Activated CD8-positive, alpha-beta memory T cell treated with anti-CD3 and anti-CD28 coated beads for 1 hour (primary cell): ENCODE measurements at places on chromosomes 16 and 17.

DNA sequence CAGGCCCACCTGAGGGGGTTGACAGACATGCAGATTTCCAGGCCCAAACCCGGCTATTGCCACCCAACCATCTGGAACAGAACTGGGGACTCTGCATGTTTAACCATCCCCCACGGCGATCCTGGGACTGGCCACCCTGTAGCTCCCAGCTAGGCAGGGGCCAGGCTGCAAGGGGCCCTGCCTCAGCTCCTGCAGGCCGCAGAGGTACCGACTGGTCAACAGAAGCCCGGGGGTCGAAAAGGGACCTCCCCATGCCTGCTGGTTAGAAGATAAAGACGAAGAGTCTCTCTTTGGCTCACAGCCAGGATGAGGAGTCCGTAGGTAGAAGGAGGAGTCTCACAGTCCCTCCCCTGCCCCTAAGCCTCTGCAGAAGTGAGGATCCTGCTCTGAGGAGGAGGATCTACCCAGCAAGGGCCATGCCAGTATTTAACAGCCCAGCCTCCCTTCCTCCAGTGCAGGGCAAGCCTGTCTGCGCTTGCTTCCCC is 223.4 kb upstream of the TNRC6C start:
- DNase-seq = no peak

DNA sequence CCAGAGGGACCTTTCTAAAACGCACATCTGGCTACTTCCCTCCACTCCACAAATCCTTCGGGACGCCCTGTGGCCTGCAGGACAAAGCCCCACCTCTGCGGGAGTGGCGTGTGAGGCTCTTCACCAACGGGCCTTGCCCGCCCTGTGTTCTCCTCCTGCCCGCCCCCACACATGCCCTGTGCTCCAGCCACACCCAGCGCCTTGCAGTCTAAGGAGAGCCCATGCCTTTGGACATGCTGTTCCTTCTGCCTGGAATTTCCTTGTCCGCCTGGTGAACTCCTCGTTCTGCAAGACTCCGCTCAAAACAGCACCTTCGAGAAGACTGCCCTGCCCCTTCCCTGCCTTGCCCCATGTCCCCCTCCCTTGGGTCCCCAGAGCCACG is 7.4 kb downstream of the ELOB start:
- no peak for DNase-seq

DNA sequence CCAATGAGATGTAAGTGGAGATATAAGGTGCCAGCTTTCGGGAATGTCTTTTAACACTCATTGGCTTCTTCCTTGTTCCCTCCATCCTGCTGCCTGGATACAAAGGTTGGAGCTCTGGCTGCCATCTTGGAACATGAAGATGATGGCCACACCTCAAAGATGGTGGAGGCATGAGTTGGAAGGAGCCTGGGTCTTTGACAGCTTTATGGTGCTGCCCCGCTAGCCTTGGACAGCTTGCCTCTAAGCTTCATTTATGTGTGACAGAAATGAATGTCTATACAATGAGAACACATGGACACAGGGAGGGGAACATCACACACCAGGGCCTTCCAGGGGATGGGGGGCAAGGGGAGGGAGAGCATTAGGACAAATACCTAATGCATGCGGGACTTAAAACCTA is 13.6 kb downstream of the GP2 start:
- DNase-seq = no peak

GRCh38 chr16:48203974-48204824 is 39.9 kb upstream of the LONP2 start:
- no peak for DNase-seq

- DNase-seq = no peak
Measured at GRCh38 chr17:39125143-39125875, 26.1 kb downstream of the PLXDC1 start.

DNA sequence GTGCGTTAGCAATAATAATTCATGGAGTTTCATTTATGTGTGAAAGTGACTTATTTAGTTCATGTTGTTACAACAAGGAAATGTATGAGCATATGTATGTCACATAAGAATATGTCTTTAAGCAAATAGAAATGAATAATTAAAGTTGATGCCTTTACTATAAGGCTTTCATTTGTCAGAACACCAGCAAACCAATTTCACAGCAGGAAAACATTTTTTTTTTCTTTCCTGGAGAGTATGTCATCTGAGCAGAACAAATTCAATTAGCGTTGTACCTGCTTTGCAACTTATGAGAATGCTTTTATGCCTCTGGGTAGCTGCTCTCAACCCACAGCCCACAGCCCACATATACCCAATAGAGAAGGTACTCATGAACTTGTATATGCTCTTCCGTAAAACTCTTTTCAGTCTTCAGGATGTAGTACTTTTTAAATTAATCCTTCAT is 26.3 kb upstream of the APOH start:
- no peak for DNase-seq

GRCh38 chr17:42657824-42658588 is 1.1 kb upstream of the TUBG2 start:
- no peak for DNase-seq

DNA sequence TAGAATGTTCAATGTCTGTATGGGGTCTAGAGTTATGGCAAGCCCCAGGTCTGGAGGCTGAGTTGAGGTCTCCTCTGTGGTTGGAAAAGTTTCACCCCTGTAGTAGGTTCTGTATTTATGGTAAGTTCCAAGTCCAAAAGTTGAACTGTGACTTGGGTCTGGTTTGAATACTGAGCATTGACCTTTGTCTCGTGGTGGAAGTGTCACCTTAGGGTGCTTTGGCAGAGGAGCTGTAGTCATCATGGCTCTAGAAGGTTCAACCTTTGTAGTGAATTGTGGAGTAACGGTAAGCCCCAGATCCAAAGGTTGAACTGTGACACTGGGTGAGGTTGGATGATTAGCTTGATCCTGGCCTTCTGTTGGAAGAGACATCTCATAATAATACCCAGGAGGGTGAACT is 17.6 kb downstream of the RDM1 start:
- no peak for DNase-seq

DNA sequence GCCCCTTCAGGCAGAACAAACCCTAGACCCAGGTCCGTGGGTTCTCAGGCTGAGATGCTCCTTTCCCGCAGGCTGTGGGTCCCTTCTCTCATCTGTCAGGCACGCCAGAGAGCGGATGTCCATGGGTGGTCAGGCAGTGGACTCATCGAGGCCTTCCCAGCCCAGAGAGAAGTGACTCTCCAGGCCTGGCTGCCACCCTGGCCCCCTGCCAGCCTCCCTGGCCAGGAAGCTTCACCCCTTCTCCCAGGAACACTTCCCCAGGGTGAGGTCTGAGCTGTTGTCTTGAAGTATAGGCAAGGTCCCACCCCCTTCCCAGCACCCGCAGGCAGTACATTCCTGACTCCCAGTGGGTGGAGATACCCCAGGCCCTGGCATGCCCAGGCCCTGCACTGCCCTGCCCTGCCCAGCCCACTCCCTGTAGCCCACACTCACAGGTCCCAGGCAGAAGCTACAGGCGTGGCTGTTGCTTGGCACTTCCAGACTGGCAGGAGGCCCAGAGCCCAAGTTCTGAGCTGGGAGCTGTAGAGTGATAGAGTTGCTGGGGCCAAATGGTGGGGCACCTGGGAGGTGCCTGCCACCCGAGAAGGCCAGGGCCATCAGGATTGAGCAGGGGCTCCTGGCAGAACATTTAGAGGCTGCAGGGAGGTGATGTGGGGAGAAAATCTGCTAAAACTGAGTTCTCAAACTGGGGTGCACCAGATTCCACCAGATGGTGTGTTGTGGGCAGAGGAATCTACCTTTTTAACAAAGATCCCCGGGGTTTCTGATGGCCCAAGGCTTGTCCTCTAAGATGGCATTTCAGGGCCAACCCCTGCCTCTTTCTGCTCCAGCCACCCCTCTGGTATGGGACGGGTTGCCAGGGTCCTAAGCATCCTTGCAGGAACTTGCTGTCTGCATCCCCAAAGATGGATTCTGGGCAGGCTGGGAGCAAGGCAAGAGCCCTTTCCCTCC is 6.7 kb downstream of the ITGA3 start:
- no peak for DNase-seq

DNA sequence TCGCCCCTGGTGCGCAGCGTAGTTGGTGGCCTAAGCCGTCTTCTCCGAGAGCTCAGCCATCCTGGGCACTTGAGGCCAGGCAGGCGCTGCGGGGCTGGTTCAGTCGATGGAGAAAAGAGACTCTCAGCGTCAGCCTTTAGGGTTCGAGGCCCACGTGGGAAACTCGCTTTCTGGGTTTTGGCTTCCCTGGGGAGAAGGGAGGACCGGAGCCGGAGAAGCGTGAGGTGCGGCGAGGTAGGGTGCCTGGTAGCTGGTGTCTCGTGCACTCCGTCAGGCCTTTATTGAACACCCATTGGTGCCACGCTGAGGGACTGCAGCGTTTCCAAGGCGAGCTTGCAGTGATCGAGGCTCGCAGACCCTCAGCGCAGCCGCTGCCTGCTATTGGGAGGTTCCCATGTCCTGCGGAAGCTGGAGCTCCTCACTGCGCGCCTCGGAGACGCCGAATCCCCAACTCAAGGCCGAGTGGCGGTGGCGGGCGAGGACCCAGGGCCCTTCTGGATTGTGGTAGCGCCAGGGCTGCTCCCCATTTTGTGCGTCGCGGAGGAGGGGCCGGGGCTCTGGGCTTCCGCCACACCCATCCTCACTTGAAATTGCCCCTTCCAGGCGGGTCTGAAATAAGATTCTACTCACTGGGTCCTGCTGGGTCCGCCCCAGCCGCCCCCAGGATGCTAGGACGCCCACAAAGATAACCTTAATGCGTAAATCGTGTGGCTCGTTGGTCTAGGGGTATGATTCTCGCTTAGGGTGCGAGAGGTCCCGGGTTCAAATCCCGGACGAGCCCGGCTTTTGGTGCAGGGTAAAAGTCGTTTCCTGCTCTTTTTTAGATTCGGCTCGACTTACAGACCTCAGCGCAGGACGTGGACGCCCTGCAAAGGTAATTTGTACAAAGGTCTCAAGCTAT is 1.2 kb downstream of the OR1F1 start:
- DNase-seq = no peak

DNA sequence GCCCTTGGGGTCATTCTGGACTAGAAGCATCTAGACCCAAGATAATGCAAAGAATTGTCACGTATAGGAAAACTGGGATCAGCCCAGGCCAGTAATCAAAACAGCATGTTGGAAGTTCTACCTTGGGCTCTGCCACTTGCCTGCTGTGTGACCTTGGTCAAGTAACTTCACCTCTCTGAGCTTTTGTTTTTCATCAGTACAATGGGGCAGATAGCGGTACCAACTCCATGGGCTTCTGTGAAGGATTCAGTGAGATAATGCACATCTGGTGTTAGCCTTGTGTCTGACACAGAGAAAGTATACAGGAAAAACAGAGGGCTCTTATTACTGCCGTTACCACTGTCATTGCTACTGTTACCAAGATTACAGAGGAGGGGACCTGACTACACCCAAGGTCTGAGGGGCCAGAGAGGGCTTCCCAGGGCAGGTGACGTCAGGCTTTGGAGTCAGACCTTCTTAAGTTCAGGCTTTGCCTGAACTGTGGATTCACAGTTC is 24.6 kb downstream of the CMIP start:
- DNase-seq = no peak

- peak; percentile 17 for DNase-seq
Measured at GRCh38 chr16:21083729-21084268, 66.8 kb downstream of the DNAH3 start.

- no peak for DNase-seq
Measured at GRCh38 chr17:80361495-80362220, 53.3 kb upstream of the ENDOV start.

- DNase-seq = no peak
Measured at GRCh38 chr16:2204416-2205103, 694 bp upstream of the MLST8 start.

DNA sequence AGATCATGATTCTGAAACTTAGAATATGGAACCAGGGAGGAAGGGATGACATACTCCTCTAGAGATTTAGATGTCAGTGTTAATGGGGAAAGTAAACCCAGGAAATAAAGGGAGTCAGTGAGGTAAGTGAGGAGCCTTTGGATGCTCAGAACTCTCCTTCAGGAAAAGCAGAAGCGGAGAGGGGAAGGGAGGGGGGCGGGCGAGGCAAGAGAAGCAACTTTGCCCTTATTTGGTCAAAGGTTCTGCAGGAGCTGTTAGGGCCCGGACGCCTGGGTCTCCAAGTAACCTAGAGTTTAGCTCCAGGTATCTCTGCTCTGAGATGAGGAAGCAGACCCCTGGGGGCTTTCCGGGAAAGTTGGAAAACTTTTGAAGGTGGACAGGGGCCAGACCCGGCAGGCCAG is 1.3 kb downstream of the PFN1 start:
- no peak for DNase-seq

GRCh38 chr17:1229900-1230501 is 40.2 kb upstream of the BHLHA9 start:
- DNase-seq = no peak

DNA sequence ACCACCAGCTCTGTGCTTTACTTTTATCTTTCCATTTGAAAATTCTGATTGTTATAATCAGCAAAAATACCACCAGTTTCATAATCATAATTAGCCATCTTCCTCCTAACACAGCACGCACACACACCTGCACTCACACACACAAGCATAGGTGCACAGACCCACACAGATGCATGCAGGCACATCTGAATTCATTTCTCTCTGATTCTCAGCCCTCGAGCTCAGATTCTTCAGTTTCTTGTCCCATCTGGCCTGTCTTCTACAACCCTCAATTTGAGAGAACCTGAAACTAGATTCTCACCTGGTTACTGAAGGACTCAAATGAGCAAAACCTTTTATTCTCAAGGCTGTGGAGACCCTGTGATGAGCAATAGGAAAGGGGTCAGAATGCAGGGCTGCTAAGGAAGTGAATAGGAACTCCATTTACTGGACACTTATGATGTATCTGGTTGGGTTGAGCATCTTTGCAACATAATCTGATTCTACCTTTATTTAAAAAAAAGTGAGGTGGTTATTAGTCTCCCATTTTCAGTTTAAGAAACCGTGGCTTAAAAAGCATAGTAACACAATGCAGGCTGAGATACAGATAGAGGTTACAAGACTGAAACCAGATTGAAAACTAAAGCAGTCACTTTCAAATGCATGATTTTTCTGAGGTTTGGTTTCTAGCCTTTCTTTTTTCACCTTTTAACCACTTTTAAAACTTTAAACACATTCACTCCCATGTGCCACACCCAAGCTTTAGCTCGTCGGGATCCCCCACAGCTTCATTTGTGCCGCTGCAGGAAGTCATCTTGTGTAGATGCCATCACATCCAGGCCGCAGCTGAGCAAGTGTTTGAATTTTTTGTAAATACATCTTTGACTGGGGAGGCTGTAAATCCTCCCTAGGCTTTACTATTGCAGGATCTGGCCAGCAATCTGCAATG is 9.4 kb downstream of the KRT33A start:
- DNase-seq = no peak

- DNase-seq = no peak
Measured at GRCh38 chr17:57745242-57745641, at the start of gene CCDC182. Gene CCDC182, minus strand, starts transcription at chr17:57745299. Its CDS starts 27 bp downstream, at chr17:57745272.

DNA sequence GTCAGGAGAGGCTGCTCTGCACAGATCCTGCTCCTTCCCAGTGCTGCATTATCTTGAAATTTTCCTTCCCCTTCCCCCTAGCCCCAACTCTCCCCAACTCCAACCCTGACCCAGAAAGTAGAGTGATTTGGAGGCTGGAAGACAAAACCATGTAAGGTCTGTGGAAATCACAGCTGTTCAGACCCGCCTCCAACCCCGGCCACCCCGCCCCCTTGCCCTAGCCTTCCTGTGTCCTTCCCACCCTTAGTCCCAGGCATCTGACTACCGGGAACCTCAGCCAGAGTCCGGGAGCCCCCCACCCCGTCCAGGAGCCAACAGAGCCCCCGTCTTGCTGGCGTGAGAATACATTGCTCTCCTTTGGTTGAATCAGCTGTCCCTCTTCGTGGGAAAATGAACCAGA is at the start of gene AOC3:
TSS of gene AOC3 (plus strand) at position 246 of the 400 bp plus-strand sequence. CDS start at position 391, 145 bp downstream.
- no peak for DNase-seq

- peak; percentile 40 for DNase-seq
Measured at GRCh38 chr16:85303354-85303883, 191.1 kb upstream of the CIBAR2 start.

GRCh38 chr17:34151102-34151501 is 104.0 kb upstream of the CCL2 start:
- no peak for DNase-seq

GRCh38 chr17:73123606-73124320 is 31.3 kb upstream of the SLC39A11 start:
- no peak for DNase-seq
